ENCODE measurements at places on chromosomes 2 and 18.

DNA sequence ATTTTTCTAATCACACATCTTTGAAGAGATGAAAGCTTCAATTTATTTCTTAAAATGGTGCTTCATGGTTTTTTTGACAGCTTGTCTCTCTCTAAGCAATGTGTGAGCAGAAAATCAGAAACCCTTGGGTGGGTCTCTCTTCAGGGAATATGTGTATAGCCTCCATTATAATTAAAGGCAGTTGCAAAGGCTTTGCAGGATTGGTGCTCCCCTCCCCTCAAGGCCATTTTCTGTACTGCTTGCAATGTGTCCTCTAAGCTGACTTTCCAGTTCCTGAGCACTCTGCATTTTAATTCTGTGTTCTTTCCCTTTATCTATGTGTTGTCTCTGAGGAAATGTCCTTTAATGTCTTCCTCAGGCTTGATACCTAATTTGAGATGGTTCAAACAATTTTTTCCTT, 172.6 kb downstream of the DPP4 start:
- no peak for DNase-seq

DNA sequence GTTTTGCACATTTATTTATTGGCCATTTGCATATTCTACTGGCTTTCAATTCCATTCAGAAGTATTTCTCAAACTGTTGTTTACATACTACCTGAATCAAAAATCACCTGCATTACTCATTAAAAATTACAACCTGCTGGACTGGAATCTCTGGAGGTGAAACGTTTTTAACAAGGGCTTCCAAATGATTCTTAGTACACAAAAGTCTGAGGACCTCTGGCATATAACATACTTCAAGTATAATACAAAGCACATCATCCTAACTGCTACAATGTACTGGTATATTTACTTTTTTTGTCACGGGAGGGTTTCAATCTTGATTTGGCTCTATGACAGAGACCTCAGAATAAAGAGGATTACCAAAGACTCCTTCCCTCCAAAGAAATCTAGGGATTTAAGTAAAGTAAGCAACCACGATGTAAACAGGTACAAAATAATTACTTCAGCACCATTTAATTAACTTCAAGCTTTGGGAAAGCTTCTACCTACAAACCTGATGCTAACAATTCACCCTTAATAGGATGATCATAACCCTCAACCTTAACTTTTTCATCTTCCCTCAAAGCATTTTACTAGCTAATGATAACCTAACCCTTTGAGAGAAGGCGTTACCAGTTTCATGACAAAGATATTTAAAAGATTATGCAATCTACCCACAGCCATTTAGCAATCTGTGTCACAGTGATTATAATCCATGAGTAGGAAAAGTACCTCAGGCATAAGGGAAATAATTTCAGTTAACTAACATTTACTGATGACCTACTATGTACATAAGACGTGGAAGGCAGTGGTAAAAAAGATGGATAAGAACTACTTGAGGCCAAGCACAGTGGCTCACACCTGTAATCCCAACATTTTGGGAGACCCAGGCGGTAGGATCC, 24.7 kb downstream of the ATAD2B start:
- DNase-seq: no peak

- no peak for DNase-seq
Measured at GRCh38 chr2:102061286-102061699, 69.5 kb downstream of the IL1R2 start.

DNA sequence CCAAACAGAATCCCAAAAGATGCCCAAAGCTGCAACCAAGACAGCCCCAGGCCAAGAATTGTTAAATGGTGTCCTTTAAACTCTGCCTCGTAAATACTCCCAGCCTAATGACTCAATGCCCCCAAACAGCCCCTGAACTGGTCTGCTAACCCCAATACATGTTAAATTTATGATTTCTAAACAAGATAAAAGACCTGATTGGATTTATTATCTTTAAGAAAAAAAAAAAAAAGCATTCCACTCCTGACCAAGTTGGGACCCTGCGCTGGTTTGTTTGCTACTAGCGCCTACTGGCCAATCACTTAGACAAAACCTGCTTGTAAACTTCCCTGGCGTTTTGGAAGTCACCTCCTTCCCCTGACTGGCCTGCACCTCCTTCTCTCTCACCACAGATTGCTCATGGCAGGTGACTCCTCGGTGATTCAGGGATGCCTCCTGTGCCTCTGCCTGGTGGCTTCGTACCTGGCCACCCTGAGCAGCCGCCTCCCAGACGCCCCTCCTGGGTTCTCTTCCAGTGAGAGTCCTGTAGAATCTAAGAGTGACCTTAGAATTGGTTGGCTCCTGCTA, 121.3 kb downstream of the BCL11A start:
- DNase-seq: no peak

- no peak for DNase-seq
Measured at GRCh38 chr2:232386490-232386739, 7.9 kb downstream of the ALPP start.

DNA sequence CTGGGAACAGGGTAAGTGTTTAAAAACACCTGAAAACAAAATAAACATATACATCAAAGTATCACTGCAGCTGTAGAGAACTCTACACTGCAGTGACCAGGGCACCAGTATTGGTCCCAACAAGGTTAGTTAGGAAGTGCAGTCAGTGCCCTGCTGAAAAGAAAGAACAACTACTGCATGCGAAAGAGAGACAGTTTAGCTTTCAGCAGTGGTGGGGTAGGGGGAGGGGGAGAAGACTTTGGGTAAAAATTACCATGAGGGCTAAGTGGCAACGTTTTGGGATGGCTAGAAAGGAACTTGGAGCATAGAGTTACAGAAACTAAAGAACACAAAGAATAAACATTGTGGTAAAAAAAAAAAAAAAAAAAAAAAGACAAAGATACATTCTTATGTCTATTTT, 112.1 kb downstream of the UPP2 start:
- DNase-seq: no peak

DNA sequence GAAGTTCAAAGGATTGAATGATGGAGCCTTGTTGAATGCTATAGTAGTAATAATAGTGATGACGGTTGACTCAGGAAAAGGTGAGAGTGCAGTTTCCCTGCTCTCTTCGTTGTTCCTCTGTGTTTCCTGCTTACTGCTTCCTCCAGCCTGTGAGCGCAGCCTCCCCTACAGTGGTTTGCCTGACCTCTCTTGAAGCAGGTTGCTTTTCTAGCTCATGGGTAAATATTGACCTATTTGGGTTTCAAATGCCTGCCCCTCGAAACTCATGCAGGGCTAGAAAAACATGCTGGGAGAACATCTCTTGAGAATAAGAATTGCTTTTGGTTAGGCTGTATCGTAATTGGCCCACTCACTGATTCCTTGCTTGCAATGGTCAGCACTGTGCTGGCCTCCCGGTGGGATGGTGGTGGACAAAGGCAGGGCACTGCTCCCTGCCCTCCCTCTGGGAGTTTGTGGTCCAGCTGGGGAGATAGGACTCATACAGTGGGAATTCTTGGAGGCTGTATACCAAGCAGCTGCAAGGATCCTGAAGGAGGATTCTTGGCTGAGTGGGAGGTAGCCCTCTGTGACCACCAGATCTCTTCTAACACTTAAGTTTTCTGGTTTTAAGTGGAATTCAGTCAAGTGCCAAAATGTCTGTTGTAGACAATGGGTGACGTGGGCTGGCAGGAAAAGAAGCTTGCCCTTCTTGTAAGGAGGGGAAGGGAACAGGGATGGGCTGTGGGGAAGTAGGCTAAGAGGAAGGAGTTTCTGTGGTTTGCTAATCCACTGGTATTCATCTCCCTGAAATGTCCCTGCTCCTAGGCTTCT, 5.4 kb upstream of the RNF181 start:
- no peak for DNase-seq

- DNase-seq: no peak
Measured at GRCh38 chr18:35019933-35020332, 21.3 kb upstream of the MAPRE2 start.

DNA sequence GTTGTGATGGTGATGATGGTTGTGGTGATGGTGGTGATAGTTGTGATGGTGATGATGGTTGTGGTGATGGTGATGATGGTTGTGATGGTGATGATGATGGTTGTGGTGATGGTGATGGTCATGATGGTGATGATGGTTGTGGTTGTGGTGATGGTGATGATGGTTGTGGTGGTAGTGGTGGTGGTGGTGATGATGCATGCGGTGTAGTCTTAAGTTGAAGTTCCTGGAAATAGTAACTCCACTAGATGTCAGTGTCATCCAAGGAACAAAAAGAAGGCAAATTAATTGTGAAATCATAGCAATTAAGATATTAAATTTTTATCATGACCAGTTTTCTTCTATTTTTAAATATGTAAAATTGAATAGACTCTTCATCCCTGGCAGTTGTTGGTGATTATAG, 309.2 kb downstream of the AGAP1 start:
- no peak for DNase-seq

DNA sequence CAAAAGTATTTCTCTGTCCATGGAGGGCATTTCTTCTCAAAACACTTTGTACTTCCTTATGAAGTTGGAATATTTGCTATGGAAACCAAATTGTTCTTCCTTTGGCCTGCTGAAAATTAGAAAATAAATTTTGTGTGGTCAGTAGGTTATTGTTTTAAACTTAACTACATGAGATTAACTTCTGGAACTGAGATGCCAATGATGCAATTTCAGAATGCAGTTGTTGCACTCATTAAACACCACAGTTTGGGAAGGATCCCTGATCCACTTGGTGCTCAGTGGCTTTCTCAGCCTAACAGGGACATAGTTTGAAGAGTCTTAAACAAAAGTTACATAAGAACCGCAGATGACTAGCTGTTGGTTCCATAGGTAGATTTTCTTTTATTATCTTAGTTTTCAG, 23.3 kb upstream of the IL1R1 start:
- no peak for DNase-seq

- DNase-seq: no peak
Measured at GRCh38 chr18:57589161-57589560, 2.7 kb upstream of the FECH start.

GRCh38 chr18:5771343-5771742, 124.0 kb downstream of the TMEM200C start:
- no peak for DNase-seq

DNA sequence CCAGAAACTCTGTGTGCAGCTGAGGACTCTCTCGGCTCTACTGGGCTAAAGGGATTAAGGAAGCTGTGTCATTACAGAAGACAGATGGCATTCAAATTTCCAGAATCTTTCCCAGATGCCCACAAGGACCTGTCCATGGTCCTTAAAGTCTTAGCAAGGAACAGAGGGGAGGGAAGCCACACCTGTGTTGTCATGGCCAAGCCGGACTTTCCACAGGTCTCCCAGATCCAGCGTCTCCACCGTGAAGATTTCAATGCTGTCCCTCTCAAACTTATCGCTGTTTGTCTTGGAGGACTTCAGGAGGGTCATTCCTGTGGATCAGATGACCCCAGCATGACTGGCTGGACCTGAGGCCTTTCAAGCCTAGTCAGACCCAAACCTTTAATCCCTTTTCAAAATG, 114.5 kb downstream of the LOXHD1 start:
- DNase-seq: no peak

DNA sequence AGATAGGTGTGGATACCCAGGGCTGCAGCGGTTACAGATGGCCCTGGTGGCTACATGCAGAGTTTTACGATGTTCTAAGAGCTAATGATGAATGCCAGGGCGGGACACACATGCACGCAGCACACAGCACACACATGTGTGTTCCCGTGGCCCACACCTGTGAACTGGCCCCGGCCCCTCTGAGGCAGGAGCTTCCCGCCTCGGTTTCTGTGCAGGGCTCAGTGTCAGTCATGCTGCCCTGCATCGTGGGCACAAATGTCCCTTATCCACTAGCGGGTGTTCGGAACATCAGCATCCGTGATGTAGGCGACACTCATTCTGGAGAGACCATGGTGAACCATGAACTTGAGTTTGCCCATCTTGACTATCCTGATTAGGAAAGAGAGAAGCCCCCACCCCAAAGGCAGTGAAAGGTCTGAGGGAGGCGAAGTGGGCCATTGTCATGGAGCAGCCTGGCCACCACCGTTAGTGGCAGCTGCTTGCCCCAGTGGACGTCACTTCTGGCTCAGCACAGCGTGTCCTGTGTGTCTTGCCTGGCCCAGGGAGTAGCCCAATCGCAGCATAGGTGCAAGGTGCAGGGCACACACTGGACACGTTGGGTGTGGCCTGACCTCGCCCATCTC, 43.8 kb downstream of the DCDC2C start:
- no peak for DNase-seq

GRCh38 chr2:217650716-217651360, 352.0 kb downstream of the TNS1 start:
- peak; percentile 44 for DNase-seq

DNA sequence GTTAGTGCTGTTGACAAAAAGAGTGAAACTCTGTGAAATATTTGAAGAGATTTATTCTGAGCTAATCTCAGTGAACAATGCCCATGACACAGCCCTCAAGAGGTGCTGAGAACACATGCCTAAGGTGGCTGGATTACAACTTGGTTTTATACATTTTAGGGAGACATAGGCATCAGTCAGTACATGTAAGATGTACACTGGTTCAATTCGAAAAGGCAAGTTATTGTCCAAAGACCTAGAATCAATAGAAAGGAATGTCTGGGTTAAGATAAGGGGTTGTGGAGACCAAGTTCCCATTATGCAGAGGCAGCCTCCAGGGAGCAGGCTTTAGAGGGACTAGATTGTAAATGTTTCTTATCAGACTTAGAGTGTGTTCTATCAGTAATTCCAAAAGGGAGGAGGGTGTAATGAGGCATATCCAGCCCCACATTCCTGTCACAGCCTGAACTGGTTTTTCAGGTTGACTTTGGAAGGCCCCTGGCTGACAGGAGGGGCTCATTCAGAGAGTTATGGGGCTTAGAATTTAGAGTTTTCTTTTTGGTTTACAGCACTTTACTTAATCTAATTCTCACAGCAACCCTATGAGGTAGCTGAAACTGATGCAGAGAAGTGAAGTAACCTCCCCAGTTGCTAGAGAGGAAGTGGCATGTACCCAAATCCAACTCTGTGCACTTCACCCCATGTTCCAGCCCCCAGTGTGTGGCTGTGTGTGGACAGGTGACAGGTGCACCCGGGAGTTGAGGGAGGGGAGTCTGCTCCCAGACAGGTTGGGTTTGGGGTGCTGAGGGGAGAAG, 28.3 kb upstream of the ASAP2 start:
- no peak for DNase-seq

DNA sequence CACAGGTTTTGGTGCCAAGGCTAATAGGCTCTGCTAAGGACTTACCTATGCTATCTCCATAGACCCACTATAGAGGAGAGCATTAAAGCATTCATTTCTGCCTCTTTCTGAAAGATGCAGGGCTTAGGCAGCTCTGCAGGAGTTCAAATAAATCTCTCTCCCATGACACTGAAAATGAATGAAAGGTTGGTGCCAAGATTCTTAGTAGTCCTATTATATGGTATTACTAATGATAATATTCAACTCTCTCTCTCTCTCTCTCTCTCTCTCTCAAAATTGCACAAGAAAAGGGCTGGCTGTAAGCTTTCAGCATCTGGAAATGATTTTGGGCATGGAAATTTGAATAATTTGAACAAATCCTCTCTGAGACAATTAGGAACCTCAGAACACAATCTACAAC, 433.7 kb downstream of the MBD2 start:
- no peak for DNase-seq
